ENCODE measurements at places on chromosomes 13 and 19.

GRCh38 chr13:52878831-52879230 is 30.4 kb upstream of the PCDH8 start:
- no peak for DNase-seq

- no peak for DNase-seq
Observed at GRCh38 chr19:48915757-48916156, 15.6 kb downstream of the NUCB1 start.

DNA sequence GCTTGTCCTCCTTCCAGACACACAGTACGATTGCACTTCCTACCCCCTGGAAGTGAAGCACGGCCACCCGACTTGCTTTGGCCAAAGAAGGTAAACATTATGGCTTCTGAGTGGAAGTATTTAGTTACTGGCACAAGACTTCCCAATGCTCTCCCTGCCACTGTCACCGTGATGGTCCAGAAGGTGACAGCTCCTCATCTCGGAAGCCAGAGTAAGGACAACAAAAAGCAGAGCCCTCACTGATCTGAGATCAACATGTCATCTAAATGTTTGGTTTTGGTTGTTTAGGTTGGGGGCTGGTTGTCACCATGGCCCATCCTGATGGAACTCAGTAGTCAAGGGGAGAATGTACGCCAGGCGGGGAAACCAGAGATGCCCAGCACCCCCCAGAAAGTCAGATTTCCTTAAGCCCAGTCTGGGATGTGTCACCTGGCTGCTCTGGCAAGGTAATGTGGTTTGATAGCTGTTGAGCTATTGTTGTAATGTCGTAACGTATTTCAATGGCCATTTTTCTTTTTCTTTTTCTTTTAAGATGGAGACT is 170.1 kb upstream of the ZNF536 start:
- no peak for DNase-seq

- DNase-seq, result no peak
Observed at GRCh38 chr19:45133661-45134060, 27.1 kb downstream of the NKPD1 start.

GRCh38 chr13:98144027-98144741 is 1.3 kb downstream of the FARP1 start:
- no peak for DNase-seq
